CD4-positive, alpha-beta T cell treated with Interleukin-2 at 100 ng/mL for 4 hours (primary cell): ENCODE measurements at places on chromosomes 13 and 19.

- DNase-seq: no peak
Observed at GRCh38 chr13:50635504-50635903, 208.0 kb downstream of the DLEU7 start.

DNA sequence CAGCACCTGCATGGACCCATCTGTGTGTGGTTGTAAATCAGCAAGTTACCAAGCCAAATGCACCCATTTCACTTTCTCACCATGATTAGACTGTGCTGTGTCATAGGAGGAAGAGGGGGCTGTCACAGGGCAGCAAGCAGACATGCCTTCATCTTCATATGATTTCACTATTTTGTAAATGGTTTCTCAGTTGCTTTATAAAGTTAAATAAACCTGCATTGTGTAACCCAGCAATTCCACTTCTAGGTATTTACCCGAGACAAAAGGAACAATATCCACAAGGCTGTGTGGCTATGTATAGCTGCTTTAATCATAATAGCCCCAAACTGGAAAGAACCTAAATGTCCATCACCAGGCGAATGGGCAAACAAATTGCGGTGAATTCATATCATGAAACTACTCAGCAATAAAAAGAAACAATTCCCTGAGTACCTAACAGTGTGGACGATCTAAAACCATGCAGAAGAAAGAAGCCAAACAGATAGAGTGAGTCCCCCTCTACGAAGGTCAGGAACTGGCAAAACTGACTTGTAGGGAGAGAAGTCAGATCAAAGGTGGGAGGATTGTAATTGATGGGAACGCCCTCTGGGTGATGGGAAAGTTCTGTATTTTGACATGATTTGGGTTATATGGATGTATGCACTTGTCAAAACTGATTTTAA is 185.4 kb downstream of the COL4A1 start:
- no peak for DNase-seq

DNA sequence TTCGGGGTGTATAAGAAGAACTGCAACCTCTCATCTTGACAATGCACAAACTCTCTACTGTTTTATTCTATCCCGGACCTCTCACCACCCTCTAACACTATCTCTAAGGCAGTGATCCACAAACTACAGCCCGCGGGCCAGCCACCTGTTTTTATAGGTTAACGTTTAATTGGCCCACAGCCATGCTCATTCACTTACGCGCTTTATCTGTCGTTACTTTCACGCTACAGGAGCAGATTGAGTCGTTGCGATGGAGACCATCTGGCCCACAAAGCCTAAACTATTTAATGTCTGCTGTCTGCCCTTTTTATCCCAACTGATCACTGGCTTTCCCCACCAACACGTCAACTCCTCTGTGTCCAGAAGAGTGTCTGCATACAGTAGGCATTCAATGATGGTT is 158.9 kb downstream of the CACNA1A start:
- DNase-seq: no peak

- no peak for DNase-seq
Observed at GRCh38 chr19:1992759-1993260, 22.7 kb downstream of the BTBD2 start.
